ENCODE measurements at places on chromosomes 11 and 22. TPM values are rescaled to one million over a fixed set of nuclear protein-coding genes. Genes with fewer than 3 reads are reported as not detected.

The P2RX6 gene
- 0.27 TPM for total RNA-seq

DNA sequence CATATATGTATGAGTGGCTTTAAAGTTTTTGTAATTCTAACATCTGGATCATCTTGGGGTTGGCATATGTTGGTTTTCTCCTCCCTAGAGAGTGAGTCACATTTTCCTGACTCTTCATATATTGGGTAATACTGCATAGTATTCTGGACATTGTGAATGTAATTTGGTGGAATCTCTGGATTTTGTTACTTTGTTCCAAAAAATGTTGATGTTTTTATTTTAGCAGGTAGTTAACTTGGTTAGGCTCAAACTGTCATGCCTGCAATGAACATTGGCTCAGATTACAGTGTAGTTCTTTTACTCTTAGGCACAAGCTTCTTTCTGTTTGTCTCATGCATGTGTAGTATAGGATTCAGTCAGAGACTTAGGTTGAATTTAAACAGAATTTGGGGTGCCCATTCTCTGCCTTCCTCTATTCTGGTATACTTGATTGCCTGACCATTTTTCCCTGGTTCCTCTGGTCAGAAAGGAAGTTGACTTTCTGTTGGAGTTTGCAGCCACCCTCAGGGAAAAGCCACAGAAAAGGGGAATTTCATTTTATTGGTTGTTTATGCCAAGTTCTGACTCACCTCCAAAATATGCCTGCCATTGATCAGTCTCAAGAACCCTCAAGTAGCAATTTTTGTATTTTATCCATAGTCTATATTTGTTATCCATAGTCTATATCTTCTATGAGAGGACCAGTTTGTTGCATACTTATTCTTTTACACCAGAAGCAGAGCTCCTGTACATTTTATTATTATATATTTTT is 151.7 kb downstream of the UVRAG start:
- H3K4me3 ChIP-seq = no peak overlapping the region
- peaks cover 3% of the 10 kb centered on the region for H3K4me1 ChIP-seq
- H3K36me3 ChIP-seq = peaks cover 6% of the 10 kb centered on the region
- H3K27ac ChIP-seq = no peak overlapping the region

DNA sequence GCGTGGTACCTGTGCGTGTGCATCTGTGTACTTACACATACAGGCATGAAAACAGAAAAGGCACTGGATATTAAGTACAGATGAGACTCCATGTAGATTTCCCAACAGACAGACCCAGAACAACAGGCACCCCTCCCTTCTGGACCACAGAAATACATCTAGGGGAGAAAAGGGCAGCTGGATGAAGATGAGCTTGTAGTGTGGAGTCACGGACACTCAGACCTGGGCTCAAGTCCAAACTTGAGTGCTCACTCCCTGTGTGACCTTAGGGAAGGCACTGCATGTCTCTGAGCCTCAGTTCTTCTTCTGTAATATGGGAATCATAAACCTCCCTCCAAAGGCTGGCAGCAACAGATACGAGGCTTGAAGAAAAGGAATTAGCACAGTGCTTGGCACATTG is 108.9 kb downstream of the GALNT18 start:
- no peaks in the 10 kb centered on the region for H3K36me3 ChIP-seq
- H3K4me1 ChIP-seq = no peaks in the 10 kb centered on the region
- H3K27ac ChIP-seq = no peak overlapping the region
- H3K27me3 ChIP-seq = peaks cover 2% of the 10 kb centered on the region
- no peak for DNase-seq

- H3K27ac ChIP-seq = no peak overlapping the region
- H3K4me3 ChIP-seq = no peak overlapping the region
- H3K27me3 ChIP-seq = no peaks in the 10 kb centered on the region
- no peaks in the 10 kb centered on the region for H3K4me1 ChIP-seq
- no peak for DNase-seq
Observed at GRCh38 chr11:42913731-42914130, 398.1 kb upstream of the API5 start.

DNA sequence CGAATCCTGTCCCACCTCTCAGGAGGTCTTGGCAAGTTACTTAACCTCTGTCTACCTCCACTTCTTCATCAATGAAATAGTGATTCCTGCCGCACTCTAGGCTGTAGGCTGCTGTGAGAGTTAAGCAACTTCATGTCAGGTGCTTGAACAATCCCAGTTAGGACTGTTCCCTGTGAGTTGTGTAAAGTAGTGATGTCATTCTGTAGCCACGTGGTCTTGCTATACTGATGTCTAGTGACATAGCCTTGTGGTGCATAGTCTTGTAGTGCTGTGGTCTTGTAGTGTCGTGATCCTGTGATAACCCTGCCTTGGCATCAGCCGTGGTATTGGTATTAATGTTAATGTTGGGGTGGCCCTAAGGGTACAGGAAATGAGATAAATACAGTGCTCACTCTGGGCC is 30.3 kb upstream of the PRR5 start:
- H3K4me1 ChIP-seq = peaks cover 63% of the 10 kb centered on the region
- no peak overlapping the region for H3K4me3 ChIP-seq
- peak overlapping the region; percentile 48 for H3K27ac ChIP-seq
- H3K36me3 ChIP-seq = peaks cover 13% of the 10 kb centered on the region
- DNase-seq = no peak
- no peaks in the 10 kb centered on the region for H3K27me3 ChIP-seq

The NLRP10 gene
- not detected for total RNA-seq

The PRRG4 gene
- total RNA-seq = 0.30 TPM

DNA sequence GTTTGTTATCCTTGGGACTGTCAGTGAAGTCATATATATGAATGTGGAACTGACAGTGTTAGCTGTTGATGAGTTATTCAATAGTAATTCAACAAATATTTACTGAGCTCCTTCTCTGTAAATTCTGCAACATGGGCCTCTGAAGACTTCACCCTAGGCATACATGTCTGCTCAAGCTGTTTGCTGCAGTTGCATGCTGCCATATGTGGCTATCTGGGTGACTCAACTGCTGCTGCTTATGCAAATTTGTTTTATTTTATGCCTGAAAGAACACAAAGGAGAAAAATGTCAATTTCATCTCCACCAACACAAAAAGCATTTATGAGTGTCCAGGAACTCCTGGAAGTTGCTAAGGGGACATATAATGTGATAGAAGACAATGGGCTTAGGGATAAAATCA is 417.6 kb downstream of the AASDHPPT start:
- H3K36me3 ChIP-seq = no peaks in the 10 kb centered on the region
- no peaks in the 10 kb centered on the region for H3K27me3 ChIP-seq
- no peak overlapping the region for H3K4me3 ChIP-seq
- DNase-seq = no peak
- no peaks in the 10 kb centered on the region for H3K4me1 ChIP-seq
- no peak overlapping the region for H3K27ac ChIP-seq

- H3K4me1 ChIP-seq = peaks cover 2% of the 10 kb centered on the region
- no peak for DNase-seq
Observed at GRCh38 chr11:12668166-12668565, 6.1 kb upstream of the TEAD1 start.

The CDC42BPG gene
- 1.3 TPM for total RNA-seq

All from activated CD4-positive, alpha-beta T cell treated with anti-CD3 and anti-CD28 coated beads, Interleukin-2, amount 10 ng/mL, durations not matched to agents 7 days and 5 days (primary cell).